ENCODE measurements at places on chromosomes 3 and 15.

DNA sequence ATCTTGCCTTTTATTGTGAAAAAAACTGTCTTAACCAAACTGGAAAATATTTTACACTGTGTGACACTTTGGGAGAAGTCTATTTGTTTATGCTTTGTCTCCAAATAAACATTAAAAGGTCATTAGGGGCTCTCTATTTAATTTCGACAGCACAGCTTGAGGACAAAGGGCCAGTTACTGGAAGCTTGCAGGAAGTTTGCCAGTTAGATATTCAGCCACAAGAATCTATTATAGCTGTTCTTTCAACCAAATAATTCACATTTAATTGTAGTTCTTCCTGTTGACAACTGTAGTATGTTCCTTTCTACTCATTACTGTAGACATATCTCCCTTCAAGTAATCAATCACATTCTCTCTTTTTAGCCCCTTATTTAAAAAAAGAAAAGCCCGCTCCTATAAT lies 6.1 kb downstream of the CP start:
- no peak for DNase-seq

- DNase-seq, result no peak
These were observed 244.6 kb downstream of the STXBP5L start for GRCh38 chr3:121152573-121152972.

- DNase-seq, result no peak
These were observed 248.6 kb downstream of the ATP8B4 start for GRCh38 chr15:49870472-49870871.

- no peak for DNase-seq
These were observed 7.0 kb downstream of the SNAP23 start for GRCh38 chr15:42502477-42502876.

Measured in posterior cingulate gyrus (tissue), 11 donors.